ENCODE measurements at places on chromosomes 7 and 10.

- no peak for DNase-seq
These were observed 18.6 kb downstream of the OGDHL start for GRCh38 chr10:49743464-49744075.

DNA sequence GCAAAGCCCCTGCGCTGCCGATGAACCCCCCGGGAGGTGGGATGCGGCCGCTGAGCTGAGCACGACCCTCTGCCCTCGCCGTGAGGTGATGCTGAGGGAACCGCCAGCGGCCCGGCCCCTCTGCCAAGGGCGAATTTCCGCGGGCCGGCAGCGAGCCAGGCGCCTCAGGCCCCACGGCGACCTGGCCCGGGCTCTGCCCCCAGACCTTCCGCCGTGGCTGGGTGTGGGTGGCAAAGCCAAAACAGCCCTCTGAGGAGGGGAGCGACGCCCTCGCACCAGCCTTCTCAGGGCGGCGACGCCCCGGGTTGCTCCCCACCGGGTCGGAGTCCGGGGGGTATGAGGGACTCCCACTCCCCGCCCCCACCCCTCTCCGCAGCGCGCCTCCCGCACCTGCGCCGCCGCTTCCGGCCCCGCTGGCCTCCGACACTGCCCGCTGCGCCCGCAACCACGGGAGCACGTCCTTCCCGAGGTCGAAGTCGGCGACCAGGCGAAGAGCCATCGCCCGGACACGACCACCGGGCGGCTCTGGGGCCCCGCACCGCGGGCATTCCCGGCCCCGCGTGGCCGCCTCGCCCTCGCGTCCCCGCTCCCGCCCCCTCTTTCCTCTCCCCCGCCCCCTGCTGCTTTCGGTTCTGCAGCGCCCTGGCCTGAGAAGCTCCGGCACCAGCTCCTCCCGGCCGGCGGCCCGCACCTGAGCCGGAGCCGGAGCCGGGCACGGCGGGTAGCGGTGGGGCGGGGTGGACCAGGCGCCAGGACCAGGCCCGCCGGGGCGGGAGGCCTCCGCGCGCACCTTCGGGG lies at the start of gene GSAP:
Gene GSAP, minus strand, starts transcription at position 527 of the 798 bp plus-strand sequence. Its CDS starts 28 bp downstream, at position 499.
- no peak for DNase-seq

- peak; percentile 58 for DNase-seq
These were observed 744 bp downstream of the FRAT2 start for GRCh38 chr10:97333601-97334369.

GRCh38 chr10:22369434-22370072 lies 24.3 kb downstream of the SPAG6 start:
- DNase-seq: no peak

GRCh38 chr7:124366118-124366517 lies 333.3 kb upstream of the TMEM229A start:
- DNase-seq: no peak

Measured in CMK (cell line).